ENCODE measurements at places on chromosomes 11 and 22.

GRCh38 chr22:46378426-46379065 lies 43.0 kb downstream of the TRMU start:
- no peak for DNase-seq

GRCh38 chr11:3866206-3866605 lies 10.7 kb downstream of the STIM1 start:
- peak; percentile 76 for DNase-seq

DNA sequence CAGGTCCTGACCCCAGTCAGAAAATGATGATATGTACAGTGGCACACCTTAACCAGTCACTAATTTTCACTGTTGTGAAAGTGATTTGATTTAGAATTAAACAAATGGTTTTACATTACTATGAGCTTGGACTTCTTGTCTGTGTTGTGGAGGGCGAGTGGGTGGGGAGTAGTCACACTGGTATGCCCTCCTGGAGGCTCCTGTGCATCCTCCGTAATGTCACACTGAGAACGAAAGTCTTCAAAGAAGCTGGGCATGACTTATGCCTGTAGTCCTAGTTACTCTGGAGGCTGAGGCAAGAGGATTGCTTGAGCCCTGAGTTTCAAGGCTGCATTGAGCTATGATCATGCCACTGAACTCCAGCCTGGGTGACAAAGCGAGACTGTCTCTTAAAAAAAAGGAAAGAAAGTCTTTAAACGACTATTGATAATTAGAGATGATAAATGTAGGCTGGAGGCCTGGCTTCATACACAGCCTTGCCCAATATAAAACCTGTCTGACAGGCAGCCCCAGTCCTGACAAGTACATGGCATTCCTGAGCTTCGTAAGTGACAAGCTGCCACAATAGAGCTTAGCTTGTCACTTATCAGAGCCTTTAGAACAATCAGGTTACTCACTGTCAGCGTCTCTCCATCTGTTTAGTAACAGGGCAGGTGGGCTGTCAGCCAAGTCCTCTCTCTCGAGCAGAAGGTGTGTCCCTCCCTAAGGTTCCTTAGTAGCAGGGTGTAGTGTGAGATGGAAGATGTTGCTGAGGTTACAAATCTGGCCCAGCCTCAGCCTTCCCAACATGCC lies 5.0 kb upstream of the LIMK2 start:
- no peak for DNase-seq

- DNase-seq, result peak; percentile 100
These were observed at the start of gene MSANTD4 for GRCh38 chr11:106021967-106022794. Gene MSANTD4, minus strand, starts transcription at chr11:106022240. Its CDS starts 11,323 bp downstream, at chr11:106010917.

DNA sequence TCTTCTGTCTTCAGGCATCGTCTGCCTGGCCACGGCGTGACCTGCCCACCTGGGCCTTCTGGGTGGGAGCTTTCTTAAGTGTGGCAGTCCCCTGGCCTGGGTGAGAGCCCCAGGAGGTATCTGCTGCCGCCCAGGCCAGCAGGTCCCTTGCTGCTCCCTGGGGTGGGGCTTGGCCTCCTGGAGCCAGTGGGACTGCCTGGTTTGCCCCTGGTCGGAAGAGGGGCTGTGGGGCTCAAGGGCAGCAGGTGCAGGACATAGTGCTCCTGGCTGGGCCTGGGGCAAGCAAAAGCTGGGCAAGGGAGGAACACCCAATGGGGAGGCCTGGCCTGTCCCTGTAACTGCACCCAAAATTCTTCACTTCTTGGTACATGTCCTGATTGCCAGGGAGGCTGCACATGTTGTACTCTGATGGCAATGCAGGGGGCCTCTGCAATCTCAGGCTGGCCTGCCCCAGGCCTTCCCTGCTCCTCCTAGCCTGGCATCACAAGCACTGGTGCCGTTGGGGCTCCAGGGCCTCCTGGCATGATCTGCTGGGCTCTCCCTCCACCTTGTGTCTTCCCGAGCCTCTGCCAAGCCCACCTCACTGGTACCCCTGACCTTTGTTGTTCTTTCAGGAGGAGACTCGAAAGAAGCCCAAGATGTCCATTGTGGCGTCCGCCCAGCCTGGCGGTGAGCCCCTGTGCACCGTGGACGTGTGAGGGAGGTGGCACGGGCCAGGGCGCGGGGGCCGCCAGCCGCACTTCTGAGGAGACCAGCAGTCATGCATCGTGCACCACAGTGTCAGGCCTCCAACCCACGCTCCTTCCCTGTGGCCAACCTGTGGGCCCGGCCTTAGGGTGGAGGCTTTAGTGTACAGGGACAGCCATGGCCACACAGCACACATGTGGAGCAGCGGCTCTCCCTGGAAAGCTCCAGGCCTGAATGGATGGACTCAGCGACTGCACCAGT lies 6.2 kb upstream of the RANBP1 start:
- no peak for DNase-seq

- DNase-seq, result no peak
These were observed 5.5 kb downstream of the ADM start for GRCh38 chr11:10310301-10310841.

GRCh38 chr11:34633990-34634693 lies 13.2 kb downstream of the EHF start:
- DNase-seq, result no peak

GRCh38 chr11:43508511-43508918 lies 149.8 kb downstream of the TTC17 start:
- DNase-seq, result no peak

GRCh38 chr22:46780453-46780852 lies 18.0 kb downstream of the TBC1D22A start:
- no peak for DNase-seq

DNA sequence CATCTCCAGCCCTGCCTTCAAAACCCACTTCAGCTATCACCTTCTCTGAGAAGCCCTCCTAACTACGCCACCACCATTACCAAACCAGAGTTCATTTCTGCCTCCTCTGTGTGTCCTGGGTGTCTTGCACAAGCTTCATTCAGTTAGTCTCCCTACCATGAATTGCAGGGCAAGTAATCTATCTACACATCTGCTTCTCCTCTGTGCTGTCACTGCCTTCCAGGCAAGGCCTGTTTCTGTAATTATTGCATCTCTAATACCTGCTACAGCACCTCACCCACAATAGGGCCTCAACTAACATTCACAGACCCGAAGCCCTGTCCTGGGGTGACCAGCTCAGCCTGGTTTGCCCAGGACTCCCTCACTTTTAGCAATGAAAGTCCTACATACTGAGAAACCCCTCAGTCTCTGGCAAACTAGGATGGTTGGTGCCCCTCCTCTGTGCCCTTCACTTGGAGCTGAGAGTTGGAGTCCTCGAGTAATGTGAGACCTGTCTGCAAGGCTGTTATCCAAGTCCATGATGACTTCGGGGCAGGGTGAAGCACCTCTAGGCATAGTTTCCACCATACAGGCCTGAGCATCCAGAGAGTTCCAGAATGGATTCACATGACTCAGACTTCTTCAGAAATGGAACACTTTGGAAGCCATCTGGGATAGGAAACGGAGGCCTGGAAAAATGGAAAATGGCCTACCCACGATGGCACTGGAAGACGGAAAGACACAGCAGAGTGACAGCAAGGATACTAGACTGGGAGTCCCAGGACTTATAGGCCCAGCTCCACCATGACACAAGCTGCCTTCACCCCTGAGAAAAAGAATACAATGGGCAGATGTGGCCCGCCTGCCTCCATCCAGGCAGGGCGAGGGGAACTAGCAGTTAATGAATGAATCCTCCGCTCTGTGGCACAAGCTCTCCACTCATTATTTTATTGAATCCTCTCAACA lies 269.3 kb downstream of the BUD13 start:
- no peak for DNase-seq

- DNase-seq, result no peak
These were observed 42.2 kb upstream of the DNAJB7 start for GRCh38 chr22:40904101-40904500.

DNA sequence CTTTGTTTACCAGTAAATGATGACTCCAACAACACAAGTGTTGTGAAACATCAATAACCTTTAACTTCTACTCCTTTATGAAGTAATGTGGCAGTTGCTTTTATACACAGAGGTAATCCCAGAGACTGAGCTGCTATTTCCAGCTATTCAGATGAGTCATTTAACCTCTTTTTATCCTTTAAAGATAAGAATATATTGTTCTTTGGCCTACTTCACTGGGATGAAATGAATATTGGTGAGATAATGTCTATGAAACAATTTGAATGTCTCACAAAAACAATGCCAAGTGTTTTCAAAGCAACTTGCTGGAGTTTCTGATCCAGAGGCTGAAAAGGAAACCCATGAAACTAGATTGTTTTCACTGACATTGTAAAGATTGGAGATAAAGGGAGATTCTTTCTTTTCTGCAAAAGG lies 564.4 kb upstream of the LUZP2 start:
- no peak for DNase-seq

DNA sequence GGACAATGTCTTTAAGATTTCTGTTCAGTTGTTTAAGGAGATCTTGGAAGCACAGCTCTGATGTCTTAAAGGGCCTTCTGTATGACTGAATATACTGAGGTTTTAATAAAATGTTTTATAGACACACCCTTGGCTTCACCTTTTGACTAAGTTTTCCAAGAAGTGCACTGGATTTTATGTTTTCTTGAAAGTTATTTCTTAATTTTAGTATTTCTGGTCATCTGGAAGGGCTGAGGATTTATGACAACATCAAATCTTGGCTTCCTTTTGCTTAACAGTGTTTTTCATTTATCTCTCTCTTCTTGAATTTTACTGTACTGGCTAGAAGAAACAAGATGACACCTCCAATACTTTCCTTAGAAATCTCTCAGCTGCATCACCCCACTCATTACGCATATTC lies 2423.4 kb downstream of the LRRC4C start:
- DNase-seq, result no peak

DNA sequence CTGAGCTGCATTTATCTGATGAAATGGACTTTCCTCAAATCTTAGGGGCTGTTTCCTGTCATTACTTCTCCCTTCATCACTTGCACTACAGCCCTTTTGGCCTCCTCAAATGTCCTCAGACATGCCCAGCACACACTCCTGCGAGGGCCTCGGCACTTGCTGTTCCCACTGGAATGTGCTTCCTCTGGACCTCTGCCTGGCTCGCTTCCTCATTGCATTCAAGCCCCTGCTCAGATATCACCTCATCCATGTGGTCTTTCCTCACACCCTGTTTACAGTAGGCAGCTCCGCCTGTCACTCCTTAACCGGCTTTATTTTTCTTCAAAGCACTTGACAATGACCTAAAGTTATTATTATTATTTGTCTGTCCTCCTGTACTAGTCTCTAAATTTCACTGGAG lies 9.0 kb downstream of the NAT10 start:
- no peak for DNase-seq

DNA sequence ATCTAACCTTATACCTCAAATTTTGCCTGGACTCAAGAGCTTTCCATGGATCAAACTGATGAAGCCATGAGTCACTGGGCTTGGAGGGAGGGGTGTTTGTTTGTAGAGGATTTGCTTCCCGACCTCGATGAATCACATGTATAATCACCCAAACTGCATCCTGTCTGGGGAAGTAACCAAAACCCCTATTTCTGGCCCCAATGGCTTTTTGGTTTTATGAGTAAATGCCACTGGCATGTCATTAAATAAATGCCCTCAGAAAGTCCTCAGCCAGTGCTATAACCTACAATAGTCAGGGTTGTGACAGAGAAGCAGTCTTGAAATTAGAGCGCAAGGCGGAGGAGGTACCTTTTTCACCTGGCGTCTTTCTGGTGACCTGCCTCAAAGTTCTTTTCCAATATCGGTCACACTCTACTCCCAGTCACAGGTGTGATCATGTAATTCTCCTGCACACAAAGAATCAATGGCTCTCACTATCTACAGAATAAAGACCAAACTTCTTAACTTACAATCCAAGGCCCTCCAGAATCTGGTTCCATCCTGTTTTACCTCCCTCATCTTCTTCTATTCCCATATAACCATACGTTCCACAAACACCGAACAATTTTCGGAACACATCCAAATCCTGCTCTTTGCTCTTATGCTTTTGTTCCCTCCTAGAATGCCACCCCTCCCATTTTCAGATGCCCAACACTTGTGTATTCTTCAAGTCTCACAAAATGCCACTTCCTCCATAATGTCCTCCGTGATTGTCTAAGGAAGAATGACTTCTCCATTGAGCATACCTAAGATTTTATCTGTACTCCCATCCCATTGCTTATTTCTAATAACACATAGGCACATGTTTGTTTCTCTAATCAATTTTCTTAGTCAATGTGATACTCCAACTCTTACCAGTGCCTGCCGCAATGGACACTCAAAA lies 81.3 kb upstream of the BLID start:
- no peak for DNase-seq

DNA sequence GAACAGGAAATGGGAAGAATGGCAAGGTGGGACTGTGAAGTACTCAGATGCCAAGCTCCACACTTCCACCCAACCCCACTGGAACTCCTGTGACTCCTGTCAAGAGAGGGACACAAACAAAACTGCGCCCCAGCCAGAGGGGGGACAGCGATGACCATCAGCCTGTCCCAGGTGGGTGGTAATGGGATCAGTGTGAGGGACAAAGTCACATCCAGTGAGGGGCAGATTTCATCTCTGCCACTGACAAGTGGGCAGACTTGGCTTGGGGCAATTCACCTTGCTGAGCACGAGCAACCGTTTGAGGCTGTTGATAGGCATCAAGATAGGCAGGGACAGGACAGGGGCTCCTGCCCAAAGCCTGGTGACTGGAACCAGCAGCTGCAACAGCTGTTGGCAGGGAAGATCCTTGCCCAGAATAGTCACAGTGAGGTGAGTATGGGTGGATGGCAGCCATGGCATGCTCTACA lies 105.4 kb upstream of the PITPNB start:
- no peak for DNase-seq

- DNase-seq, result no peak
These were observed 390 bp downstream of the CTSW start for GRCh38 chr11:65880027-65880426.

GRCh38 chr11:70818351-70818750 lies 420.0 kb downstream of the CTTN start:
- DNase-seq, result no peak

GRCh38 chr11:45766469-45766868 lies 38.5 kb upstream of the SLC35C1 start:
- no peak for DNase-seq

DNA sequence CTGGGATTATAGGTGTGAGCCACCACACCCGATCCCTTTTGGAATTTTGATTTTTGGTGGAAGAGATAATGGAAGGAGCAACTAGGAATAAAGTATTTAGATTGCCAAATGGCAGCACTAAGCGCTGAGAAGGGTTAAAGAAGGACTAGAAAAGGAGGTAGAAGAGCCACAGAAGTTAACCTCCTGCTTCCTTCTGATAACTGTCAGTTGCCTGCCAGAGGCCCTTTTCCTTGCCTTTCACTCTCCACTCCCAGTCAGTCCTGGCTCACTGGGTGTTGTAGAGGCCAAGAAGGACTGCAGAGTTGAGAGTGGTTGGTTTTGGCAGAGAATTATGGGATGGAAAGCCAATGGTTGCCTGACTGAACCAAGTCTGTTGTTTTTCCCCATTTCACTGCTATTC lies 19.3 kb downstream of the ZC3H12C start:
- peak; percentile 43 for DNase-seq

- DNase-seq, result no peak
These were observed 222.5 kb upstream of the SNX19 start for GRCh38 chr11:131138731-131139130.

GRCh38 chr11:61739966-61740365 lies 12.5 kb upstream of the MYRF start:
- no peak for DNase-seq

- DNase-seq, result no peak
These were observed 139.9 kb downstream of the SHANK2 start for GRCh38 chr11:71112454-71112853.
